Adrenal gland (tissue), 19 donors: ENCODE measurements at places on chromosomes 7 and 10. TPM values are rescaled to one million over a fixed set of nuclear protein-coding genes. Genes with fewer than 3 reads are reported as not detected.

Gene OR2F2
- total RNA-seq: not detected

Gene NCF1
- total RNA-seq: 9.2 TPM

Gene CYP26A1
- 4.2 TPM for total RNA-seq

Gene DRGX
- total RNA-seq: 9.4 TPM

Gene PAPOLB
- total RNA-seq: not detected

Gene ZPBP
- total RNA-seq: not detected

Gene NYAP1
- 3.6 TPM for total RNA-seq

Gene PLAC9
- 24.5 TPM for total RNA-seq

Gene RTKN2
- 0.07 TPM for total RNA-seq

Gene FFAR4
- 1.4 TPM for total RNA-seq
